ENCODE measurements at places on chromosomes 16 and 17.

GRCh38 chr17:77307479-77308198 is 166.9 kb downstream of the SEC14L1 start:
- H3K36me3 ChIP-seq, result no peaks in the 10 kb centered on the region
- no peaks in the 10 kb centered on the region for H3K4me1 ChIP-seq
- no peak overlapping the region for H3K4me3 ChIP-seq
- no peak overlapping the region for H3K27ac ChIP-seq
- no peak for DNase-seq

DNA sequence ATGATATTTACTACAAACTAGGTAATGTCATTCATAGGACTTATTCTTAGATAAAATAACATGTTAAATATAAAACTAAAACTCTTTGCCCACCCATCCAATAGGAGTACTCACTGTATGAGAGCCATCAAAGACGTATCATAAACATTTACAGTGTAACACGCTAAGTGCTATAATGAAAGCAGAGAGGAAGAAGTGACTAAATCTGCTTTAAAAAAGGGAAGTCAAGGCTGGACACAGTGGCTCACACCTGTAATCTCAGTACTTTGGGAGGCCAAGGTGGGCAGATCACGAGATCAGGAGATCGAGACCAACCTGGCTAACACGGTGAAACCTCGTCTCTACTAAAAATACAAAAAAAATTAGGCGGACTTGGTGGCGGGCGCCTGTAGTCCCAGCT is 32.4 kb downstream of the SPAG9 start:
- no peaks in the 10 kb centered on the region for H3K27me3 ChIP-seq
- no peak for DNase-seq
- H3K36me3 ChIP-seq, result no peaks in the 10 kb centered on the region
- H3K27ac ChIP-seq, result no peak overlapping the region

- DNase-seq, result no peak
- H3K4me1 ChIP-seq, result no peaks in the 10 kb centered on the region
- no peaks in the 10 kb centered on the region for H3K27me3 ChIP-seq
- no peak overlapping the region for H3K4me3 ChIP-seq
- no peak overlapping the region for H3K27ac ChIP-seq
Measured at GRCh38 chr17:41772218-41772585, 14.3 kb downstream of the JUP start.

- DNase-seq, result no peak
- no peak overlapping the region for H3K27ac ChIP-seq
- H3K27me3 ChIP-seq, result no peaks in the 10 kb centered on the region
- no peak overlapping the region for H3K4me3 ChIP-seq
Measured at GRCh38 chr17:78020717-78021108, 62.2 kb downstream of the TNRC6C start.

DNA sequence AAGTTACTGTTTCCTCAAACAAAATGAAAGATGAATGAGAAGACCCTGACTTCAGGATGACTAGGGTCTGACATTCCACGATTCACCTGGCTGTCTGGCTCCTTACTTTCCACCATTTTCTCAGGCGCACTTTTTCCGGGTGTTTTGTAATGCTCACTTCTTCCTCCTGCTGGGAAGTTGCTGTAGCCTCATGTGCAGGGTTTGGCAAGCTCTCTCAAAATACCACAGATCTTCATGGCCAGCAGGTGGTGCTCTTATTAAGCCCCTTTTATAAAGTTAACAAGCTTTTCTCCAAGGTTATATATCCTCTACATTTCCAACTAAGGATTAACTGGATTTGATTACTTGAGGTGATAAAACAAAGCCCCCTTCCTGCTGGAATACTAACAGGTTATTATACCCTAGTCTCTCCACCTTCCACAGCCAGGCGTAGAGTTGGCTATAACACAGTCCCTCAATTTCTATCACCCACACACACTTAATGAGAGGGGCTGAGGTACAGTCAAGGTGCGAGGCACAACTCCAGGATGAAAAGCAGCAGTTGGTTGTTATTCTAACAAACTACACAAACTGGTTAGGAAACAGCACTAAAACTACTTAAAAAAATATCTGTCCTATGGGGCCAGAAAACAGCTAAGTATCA is 45.4 kb downstream of the STH start:
- no peaks in the 10 kb centered on the region for H3K27me3 ChIP-seq
- H3K4me3 ChIP-seq, result no peak overlapping the region
- DNase-seq, result peak; percentile 32
- H3K36me3 ChIP-seq, result peaks cover 56% of the 10 kb centered on the region

- H3K4me1 ChIP-seq, result peaks cover 6% of the 10 kb centered on the region
- peak overlapping the region; percentile 39 for H3K4me3 ChIP-seq
- H3K27me3 ChIP-seq, result peaks cover 42% of the 10 kb centered on the region
- H3K36me3 ChIP-seq, result no peaks in the 10 kb centered on the region
- DNase-seq, result no peak
Measured at GRCh38 chr17:44830359-44831288, 537 bp upstream of the GJC1 start.

- no peak overlapping the region for H3K27ac ChIP-seq
- H3K27me3 ChIP-seq, result no peaks in the 10 kb centered on the region
- no peaks in the 10 kb centered on the region for H3K36me3 ChIP-seq
- no peaks in the 10 kb centered on the region for H3K4me1 ChIP-seq
- no peak overlapping the region for H3K4me3 ChIP-seq
Measured at GRCh38 chr16:20202747-20203146, 124.6 kb downstream of the GP2 start.

GRCh38 chr17:66638707-66639479 is 196.0 kb upstream of the CACNG5 start:
- no peaks in the 10 kb centered on the region for H3K27me3 ChIP-seq
- H3K4me1 ChIP-seq, result no peaks in the 10 kb centered on the region
- no peak overlapping the region for H3K27ac ChIP-seq
- H3K4me3 ChIP-seq, result no peak overlapping the region
- H3K36me3 ChIP-seq, result peaks cover 15% of the 10 kb centered on the region
- no peak for DNase-seq

GRCh38 chr16:30786936-30787612 is at the start of gene ZNF629:
Gene ZNF629, minus strand, starts transcription at chr16:30787205. Its CDS starts 2,723 bp downstream, at chr16:30784482.
- H3K4me1 ChIP-seq, result peaks cover 13% of the 10 kb centered on the region
- peak within 1 kb of the TSS; percentile 62 for H3K4me3 ChIP-seq
- DNase-seq, result no peak
- H3K36me3 ChIP-seq, result no peaks in the 10 kb centered on the region
- peaks cover 7% of the 10 kb centered on the region for H3K27me3 ChIP-seq
- H3K27ac ChIP-seq, result no peak within 1 kb of the TSS

DNA sequence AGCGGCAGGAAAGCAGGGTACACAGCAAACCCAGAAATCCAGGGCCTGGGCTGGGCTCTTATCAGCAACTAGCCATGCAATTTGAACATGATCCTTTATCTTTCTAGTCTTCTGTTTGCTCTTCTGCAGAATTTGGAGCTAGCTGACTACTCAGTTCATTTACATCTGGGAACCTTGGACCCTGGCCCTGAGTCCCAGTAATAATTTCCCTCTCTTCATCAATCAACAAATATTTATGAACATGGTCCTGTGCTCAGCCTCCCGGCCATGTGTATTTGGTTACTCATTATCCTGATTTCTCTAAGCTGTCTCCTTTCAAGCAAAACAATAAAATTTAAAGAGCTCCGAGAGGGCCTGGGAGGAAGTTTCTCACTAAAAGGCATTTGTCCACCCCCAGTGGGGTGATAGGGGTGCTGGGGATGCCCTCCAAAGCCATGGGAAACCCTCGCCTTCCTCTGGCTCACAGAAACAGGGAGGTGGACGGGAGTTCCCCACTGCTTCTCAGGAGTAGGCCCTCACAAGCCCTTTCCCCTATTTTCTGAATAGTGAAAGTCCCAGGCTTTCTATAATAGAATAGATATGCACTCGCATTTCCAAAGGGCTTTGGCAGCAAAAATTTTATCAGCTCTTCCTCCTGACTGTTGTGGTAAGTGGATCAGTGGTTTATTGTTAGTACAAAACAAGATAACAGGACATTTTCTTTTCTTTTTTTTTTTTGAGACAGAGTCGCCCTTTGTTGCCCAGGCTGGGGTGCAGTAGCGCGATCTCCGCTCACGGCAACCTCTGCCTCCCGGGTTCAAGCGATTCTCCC is 6.9 kb upstream of the WDR59 start:
- DNase-seq, result no peak
- H3K4me1 ChIP-seq, result no peaks in the 10 kb centered on the region

All from effector memory CD4-positive, alpha-beta T cell (primary cell).